ENCODE measurements at places on chromosomes 6 and 20.

GRCh38 chr20:33105316-33105924 lies 26.0 kb downstream of the BPIFB4 start:
- no peak for DNase-seq

- peak; percentile 26 for DNase-seq
These were observed 541.5 kb downstream of the CD83 start for GRCh38 chr6:14658886-14659561.

GRCh38 chr6:140032189-140032588 lies 657.7 kb upstream of the CITED2 start:
- no peak for DNase-seq

DNA sequence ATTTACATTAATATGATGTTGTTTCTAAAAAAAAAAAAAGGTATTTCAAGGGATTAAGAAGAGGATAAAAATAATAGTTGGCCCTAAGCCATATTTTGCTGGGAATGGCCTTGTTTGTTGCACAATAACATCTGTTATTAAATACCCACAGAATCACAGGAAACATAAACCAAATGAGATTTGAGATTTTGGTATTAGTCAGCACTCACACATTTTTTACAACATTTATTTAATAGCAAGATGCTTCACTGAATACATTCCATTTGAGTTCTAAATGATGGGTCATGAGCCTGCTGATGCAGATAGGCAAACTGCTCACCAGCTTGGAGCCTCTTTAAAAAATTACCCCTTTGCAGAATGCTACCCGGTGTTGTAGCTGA lies 92.9 kb upstream of the ENPP5 start:
- DNase-seq = no peak

GRCh38 chr20:62310757-62311121 lies 7.9 kb downstream of the ADRM1 start:
- no peak for DNase-seq

DNA sequence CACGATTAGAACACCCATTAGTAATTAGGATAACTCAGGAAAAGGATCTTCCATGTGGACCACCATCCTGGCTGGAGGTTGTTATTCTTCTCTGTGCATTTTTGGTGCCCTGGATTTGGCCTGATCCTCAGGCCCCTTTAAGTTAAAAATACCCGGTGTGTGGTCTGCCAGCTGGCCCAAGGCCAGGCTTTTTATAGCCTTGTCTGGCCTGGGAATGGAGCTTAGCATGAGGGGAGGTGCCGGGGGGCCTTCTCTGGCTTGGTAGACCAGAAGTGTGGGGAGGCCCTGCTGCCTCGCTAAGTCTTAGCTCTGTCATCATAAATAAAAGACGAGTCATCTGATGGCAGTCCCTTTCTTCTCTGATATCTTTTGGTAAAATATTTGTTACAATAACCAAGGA lies 71.4 kb downstream of the ARID1B start:
- no peak for DNase-seq

DNA sequence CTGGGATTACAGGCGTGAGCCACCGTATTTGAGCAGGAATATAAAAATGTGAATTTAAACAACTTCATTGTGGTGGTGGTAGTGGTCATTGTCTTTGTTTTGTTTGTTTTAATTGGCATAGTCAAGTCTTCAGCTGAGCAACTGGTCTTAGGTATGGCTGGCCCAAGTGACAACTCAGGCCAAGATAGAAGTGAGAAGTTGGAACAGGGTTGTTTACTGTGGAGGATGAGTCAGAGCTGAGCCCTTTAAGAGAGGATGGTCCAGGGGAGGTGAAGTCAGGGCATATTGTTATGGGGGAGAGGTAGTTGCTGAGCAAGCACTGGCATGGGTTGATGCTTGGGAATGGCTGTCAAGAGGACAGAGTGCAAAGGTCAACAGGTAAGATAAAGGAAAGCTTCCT lies 308.2 kb downstream of the FARS2 start:
- no peak for DNase-seq

All from memory B cell (primary cell).